A172 (cell line): ENCODE measurements at places on chromosomes 2 and 18. TPM values are rescaled to one million over a fixed set of nuclear protein-coding genes. Genes with fewer than 3 reads are reported as not detected.

Gene ANKRD30B
- 26.2 and 32.3 TPM in 2 replicates for total RNA-seq

GRCh38 chr2:109531896-109532727 lies 81.7 kb downstream of the SEPTIN10 start:
- DNase-seq = no peak

GRCh38 chr2:212727751-212728150 lies 189.1 kb upstream of the ERBB4 start:
- no peak for DNase-seq

Gene MFSD2B
- 0.24 TPM in 1 of 2 replicates, not detected in the other for total RNA-seq

GRCh38 chr2:17272170-17272569 lies 246.1 kb downstream of the RAD51AP2 start:
- no peak for DNase-seq

DNA sequence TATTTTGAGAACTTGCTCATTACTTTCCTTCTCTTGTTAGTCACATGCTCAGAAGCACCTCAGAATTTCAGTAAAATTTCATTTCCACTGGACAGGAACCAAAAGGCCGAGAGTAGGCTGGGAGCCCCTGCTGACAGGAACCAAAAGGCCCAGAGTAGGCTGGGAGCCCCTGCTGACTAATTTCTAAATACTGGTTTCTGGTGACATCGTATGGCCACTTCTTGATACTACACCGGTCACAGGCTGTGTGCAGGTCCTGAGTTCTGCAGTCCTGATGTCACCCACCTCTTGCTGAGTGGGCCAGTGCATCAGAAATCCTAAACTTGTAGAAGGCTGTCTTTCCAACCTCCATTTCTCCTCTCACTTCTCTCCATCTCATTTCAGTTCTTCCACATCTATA lies 17.7 kb upstream of the EN1 start:
- DNase-seq = peak; percentile 64

Gene GFPT1
- 31.9 and 39.5 TPM in 2 replicates for total RNA-seq

DNA sequence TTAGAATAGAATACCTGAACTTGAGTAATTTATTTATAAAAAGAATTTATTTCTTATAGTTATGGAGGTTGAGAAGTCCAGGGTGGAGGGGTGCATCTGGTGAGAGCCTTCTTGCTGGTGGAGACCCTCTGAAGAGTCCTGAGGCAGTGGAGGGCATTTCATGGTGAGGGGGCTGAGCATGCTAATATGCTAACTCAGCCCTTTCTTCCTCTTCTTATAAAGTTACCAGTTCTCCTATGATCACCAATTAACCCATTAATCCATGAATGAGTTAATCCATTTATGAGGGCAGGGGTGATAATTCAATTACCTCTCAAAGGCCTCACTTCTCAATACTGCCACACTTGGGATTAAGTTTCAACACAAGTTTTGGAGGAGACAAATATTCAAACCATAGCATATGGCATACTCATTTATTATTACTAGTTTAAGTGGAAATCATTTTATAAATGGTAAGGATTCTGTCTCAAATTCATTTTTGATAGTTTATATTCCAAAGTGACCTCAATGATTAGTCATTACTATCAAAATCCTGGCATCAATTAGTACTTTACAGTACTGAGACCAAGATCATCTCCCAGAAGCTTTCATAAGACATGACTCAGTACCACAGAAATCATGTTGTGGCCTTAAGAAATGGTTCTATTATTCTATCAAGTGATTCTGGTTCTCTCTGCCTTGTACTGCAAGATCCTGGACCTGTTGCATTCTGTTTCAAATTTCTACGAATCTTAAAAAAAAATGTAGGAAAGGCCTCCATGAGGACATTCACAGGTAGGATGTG lies 5.5 kb downstream of the ZNF396 start:
- no peak for DNase-seq

DNA sequence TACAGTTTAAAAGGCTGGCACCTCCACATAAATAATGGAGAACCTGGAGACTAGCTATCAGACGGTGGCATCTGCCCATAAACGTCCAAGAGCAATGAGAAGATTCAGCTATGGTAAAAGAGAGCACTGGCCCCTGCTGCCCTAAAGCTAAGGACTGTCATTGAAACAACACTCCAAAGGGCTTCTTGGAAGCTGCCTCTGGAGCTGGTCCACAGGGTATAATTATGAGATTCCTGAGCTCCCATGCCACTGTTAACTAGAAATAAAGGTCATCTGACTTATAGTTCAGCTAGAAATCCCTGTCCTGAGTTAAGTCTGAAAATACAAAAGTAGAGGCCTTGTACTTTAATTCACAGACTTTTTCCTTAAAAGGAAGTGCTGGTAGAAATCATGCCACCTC lies 39.9 kb upstream of the RBMS1 start:
- no peak for DNase-seq
